Stimulated activated CD4-positive, alpha-beta T cell treated with anti-CD3 and anti-CD28 coated beads, Interleukin-1b, Interleukin-23, amount 100 ng/mL, for 24 hours (primary cell): ENCODE measurements at places on chromosomes 4 and X.

DNA sequence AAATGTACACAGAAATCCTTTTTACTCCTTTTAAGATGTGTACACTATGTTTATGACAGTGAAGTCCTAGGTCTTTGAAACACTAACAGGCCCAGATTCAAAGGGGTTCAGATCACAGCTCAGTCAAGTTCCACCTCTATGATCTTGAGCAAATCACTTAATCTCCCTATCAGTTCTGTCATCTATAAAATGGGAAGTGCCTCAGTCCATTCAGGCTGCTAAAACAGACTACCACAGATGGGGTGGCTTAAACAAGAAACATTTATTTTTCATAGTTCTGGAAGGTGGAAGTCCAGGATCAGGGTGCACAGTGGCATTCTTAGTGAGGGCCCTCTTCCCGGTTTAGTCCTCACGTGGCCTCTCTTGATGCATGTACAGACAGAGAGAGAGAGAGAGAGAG is 117.1 kb downstream of the CORIN start:
- no peak for DNase-seq

- no peak for DNase-seq
Observed at GRCh38 chr4:82421796-82422560, 8.3 kb downstream of the HNRNPDL start.

DNA sequence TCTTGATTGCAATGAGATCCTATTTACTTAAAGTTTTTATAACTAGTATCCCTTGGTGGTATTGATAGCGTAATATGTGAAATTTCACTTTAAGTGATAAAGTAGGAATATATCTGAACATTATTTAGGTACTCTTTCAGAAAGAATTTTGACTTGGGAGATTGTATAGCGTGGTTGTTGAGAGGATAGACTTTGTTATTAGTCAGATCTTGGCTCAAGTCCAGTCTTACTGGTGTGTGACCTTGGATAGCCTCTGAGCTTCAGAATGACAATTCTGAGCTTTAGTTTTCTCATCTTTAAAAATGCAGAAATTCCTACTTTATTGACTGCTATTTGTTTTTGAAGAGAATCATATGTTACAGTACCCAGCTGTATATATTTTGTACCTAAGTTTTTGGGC is 32.6 kb downstream of the DCK start:
- DNase-seq: no peak

DNA sequence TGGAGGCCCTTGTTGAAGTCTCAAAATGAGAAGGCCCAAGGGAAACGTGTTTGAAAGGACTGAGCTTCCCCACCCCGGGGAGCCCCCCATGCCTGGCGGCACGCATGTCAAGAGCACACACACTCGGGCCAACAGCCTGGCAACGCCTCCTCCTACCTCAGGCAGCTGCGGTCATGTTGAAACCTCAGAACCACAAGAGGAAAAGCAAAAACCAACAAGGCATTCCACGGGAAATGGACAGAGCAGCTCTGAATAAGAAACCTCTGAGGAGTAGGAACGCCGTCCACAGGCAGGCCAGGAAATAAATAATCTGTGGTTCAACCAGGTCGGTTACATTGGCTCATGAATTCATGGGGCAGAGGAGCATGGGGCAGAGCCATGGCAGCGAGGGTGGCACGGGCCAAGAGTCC is 95.7 kb upstream of the AFAP1 start:
- no peak for DNase-seq

- no peak for DNase-seq
Observed at GRCh38 chr4:186624951-186625350, 69.6 kb upstream of the MTNR1A start.

- DNase-seq: no peak
Observed at GRCh38 chr4:26937139-26937538, 76.5 kb downstream of the STIM2 start.

GRCh38 chr4:167176723-167177367 is 57.4 kb downstream of the SPOCK3 start:
- no peak for DNase-seq

- DNase-seq: no peak
Observed at GRCh38 chr4:126221717-126222340, 907.1 kb downstream of the FAT4 start.

GRCh38 chrX:71224098-71224708 is 1.2 kb downstream of the GJB1 start:
- no peak for DNase-seq

GRCh38 chrX:2401590-2402360 is 99.0 kb downstream of the DHRSX start:
- DNase-seq: no peak

DNA sequence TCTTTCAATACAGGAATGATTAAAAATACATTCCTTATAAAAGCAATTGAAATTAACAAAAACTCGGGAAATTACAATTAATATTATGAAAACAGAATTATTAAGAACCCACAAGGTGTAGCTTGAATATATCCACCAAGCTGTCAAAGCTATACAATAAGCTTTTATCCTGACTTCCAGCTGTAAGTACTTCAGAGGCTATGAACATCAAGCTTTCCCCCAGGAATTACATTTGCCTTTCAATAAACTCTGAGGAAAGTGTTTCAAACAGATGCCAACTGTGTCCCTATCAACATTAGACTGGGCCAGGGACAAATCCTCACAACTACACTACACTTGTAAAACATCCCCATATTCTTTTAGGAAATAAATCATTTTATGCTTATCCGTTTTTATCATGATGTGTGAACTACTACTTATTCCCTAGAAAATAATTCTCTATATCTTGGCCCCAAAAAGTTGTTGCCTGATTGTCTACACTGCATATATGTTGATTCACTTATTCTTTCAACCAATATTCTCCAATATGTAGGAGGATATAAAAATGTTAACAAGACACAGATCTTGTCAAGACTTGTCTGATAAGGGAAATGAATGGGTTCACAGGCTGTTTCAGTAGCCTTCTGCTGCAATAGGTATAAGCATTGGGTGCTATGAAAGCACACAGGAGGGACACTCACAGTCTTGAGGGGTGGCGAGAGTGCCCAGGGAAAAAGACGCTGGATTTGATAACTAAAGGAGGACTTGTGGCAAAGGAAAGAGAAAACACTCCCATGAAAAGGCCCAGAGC is 494.1 kb downstream of the CENPC start:
- no peak for DNase-seq

DNA sequence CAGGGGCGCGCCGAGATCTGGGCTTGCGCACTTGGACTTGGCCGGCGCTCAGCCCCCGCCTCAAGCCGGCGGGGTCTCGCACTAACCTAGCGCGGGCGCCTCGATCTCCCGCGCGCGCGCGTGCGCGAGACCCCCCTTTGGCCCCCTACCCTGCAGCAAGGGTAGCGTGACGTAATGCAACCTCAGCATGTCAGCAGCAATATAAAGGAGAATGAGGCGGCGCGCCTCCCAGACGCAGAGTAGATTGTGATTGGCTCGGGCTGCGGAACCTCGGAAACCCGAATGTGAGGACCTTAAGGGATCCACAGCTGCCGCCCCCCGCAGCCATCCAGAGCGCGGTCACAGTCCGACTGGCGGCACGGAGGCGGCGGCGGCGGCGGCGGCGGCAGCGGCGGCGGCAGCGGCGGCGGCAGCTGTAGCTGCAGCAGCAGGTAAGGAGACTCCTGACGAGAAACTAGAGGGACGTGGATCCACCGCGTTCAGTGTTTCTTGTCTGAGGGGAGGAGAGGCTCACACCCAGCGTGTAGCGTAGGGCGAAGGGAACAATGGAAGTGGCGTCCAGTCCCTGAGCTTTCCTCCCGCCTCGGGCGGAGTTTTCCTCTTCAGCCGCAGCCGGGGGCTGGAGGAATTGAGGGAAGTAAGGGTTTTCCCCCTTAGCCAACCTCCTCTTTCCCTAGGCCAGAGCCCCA is at the start of the genes SATL1 and ZNF711:
Gene SATL1 (minus strand): TSS at position 19 of the 689 bp plus-strand sequence. CDS start 134,811 bp downstream, outside the sequence.
Gene ZNF711 (plus strand): TSS at position 231 of the 689 bp plus-strand sequence. CDS start 3,582 bp downstream, outside the sequence.
- DNase-seq: no peak

GRCh38 chrX:70480660-70481018 is 36.0 kb downstream of the DLG3 start:
- no peak for DNase-seq

- DNase-seq: no peak
Observed at GRCh38 chr4:53013873-53014775, 152.0 kb downstream of the RASL11B start.

DNA sequence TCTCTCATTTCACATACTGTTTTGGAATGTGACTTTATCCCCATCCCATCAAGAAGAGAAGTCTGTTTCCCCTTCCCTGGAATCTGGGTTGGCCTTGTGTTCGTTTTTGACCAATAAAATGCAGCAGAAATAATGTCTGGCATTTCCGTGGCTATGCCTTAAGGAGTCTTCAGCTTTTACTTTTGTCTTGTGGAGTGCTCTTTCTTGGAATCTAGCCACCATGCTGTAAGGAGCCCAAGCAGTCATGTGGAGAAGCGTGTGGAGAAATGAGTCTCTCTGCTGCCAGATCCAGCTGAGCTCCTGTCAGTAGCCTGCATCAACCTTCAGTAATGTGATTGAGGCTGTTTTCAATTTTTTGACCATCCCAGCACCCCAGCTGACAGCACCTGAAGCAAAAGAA is 84.4 kb upstream of the ARMCX2 start:
- DNase-seq: no peak

- DNase-seq: no peak
Observed at GRCh38 chr4:126957556-126957955, 675.2 kb upstream of the INTU start.

DNA sequence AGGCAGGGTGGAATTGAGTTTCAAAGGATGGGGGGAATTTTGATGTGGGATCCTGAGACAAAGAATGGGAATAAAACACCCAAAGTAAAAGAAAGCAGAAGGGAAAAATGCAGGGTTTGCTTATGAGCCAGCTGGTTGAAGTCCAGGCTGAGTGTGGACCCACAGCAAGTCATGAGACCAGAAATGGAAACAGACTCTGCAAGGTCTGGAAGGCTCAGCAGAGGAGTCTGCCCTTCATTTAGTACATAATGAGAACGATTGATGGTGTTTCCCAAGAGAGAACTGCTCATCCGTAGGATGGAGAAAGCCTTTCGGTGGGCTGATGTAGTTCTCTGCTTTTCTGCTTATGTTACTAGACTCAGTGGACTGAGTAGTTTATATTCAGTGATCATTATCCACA is 259.1 kb downstream of the C4orf33 start:
- no peak for DNase-seq
